ENCODE measurements at places on chromosomes 2 and 18.

- no peak for DNase-seq
These were observed 106.3 kb upstream of the SEC11C start for GRCh38 chr18:59033359-59033758.

GRCh38 chr2:231364961-231365810 is 30.3 kb upstream of the B3GNT7 start:
- DNase-seq, result no peak

DNA sequence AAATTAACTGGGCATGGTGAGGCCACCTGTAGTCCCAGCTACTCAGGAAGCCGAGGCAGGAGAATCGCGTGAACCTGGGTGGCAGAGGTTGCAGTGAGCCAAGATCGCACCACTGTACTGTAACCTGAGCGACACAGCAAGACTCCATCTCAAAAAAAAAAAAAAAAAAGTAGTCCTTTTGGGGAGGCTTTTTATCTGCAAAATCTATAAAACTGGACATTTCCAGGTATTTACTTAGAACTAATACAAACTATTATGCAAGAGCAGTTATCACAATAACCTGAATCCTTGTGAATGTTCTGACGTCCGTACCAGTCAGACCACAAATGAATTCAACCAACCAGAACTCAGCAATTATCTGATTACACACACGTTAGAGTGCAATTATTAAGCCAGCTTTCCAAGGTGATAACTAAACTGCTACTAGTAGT is 8.8 kb upstream of the RAPH1 start:
- DNase-seq, result no peak

- DNase-seq, result no peak
These were observed 150.0 kb upstream of the SPRED2 start for GRCh38 chr2:65582364-65582763.

DNA sequence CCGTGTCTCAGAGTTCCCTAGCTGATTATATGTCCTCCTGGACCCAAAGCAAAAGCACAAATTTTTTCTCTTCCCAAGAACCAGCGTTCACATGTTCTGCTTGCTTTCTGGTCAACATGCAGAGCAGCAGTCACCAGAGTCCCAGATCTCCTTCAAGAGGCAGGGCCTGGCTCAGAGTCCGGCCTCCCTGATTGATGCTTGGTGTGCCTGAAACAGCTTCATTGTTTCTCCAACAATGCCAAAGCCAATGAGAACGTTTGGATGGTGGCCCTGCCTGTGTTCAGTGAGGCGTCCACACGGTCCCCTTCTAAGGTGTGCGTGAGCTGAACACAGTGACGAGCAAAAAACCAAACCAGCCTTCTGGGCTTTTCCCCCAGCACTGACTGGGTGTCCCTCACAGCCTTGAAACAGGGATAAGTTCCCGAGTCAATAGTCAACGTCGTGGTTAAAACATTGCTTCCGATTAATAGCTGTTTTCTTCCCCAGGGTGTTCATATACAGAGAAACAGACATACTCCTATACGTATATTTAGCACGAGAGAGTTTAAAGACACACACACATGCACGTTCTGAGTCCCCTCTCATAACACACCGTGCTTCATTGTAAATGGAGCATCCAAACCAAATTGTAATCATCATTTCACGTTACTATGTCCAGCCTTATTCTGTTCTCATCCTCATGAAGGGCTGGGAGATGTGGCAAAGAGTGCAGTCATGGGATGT is 19.3 kb upstream of the POU3F3 start:
- no peak for DNase-seq

DNA sequence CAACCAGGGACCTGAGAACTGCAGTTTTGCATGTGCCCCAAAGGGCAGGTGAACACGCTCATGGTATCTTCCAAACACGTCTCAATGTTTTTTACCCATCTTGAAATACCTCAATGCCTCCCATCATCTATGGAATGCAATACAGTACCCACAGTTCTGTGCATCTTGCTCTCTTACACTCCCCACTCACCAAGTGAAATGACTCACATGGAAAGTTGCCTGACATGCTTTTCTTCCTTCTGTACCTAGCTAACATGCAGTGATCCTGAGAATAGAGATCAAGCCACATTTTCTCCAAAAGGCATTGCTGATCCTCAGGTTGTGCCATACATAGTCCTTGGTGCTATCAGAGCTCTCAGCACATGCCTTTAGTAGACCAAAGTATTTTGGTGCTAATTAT is 373.9 kb downstream of the GPD2 start:
- no peak for DNase-seq

DNA sequence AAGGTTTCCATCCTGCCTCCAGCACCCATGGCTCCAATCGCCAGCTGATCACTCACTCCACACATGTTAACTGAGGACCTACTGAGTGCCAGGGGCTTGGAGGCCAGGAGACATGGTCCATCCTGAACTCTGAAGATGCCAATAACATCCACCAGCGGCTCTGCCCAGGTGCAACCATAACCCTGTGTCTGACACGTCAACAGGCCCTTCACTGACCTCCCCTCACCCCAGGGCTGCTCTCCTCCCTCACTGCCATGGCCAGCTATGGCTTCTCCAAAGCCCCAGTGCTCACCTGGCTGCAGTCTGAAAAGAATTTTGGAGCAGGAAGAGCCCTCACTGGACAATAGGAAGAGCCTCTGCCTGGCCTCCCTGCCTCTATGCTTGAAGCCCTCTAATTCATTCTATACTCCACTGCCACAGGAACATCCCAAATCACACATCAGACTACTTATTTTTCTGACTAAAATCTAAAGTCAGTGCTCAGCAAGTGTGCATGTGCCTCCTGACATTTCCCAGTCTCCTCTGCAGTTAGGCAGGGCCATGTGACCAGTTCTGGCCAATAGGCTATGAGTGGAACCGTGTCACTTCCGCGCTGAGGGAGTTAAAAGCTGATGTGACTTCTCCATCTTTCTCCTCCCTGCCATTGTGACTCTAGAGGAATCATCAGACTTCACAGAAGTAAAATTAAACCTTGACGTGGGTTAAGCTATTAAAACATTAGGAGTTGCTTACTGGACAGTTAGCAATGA is 37.2 kb downstream of the ZBTB7C start:
- DNase-seq, result no peak

- no peak for DNase-seq
These were observed 10.9 kb downstream of the CCDC68 start for GRCh38 chr18:54948350-54948837.

DNA sequence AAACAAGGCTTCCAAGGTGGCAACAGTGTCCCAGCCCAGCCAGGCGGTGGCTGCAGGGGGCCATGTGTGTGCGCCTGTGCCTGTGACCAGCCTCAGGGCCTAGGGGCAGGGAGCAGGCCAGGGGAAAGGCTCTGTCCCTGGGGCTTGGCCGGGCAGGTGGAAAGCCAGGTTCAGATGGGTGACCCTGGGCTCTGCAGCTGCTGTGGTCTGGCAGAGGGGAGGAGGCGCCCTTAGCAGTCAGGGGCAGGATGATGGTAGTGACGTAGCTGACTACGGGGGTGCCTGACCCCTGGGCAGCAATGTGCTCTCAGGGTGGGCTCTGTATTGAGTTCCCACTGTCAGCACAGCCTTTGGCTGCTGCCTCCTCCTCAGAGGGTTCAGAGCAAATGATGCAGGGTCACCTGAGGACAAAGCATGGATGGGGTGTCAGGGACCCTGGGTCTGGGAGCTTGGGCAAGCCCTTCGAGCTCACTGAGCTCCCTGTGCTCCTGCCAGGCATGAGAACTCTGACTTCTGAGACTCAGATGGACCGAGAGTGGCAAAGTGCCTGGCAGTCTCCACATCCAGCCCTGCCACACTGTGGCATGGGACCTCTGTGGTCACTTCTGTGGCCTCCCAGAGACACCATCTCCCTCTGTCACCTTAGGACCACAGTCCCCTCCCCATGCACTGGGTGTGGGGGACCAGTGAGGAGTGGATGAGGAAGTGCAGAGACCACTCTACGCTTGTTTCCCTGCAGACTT is 56.6 kb upstream of the ALPP start:
- no peak for DNase-seq

GRCh38 chr18:78878335-78878734 is 101.3 kb upstream of the SALL3 start:
- no peak for DNase-seq

- no peak for DNase-seq
These were observed 8.5 kb downstream of the KLHL30 start for GRCh38 chr2:238146884-238147544.

DNA sequence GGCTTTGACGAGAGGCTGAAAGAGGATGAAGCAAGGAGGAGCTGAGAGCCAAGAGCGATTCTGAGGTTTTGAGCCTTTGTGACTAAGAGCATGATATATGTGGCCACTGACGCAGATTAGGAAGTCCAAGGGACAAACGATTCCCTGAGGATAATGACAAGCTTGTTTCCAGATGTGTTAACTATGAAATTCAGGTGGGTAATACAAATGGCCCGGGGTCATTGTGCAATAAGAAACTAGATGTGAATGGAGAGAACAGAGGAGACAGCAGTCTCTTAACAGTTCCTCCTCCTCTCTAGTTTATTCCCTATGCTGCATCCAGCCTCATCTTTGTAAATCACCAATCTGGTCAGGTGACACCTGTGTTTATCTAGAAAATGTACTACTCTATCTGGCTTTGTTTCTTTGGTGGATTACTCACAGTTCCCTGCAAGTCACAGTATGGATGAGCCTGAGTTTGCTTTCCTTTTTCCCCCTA is 84.2 kb downstream of the SOCS6 start:
- DNase-seq, result no peak

- DNase-seq, result no peak
These were observed 338.9 kb downstream of the CCDC85A start for GRCh38 chr2:56522605-56523089.

DNA sequence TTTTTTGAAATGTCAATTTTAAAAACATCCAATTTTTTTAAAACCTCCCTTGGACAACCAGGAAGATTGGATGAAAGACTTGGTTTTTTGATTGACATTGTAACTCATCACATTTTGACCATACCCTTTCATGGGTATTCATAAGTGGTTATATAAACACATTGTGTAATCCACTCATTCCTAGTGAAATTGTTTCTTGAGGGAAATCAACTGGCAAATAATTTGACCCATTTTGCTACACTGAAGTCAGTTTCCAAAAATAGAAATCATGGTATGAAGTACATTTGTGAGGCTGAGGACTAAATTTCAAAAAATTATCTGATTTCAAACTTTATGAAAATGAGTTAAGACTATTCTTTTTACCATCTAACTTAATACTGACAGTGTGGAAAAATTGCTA is 31.5 kb downstream of the FBXO48 start:
- DNase-seq, result no peak
